Hematopoietic multipotent progenitor cell treated with erythropoietin and hydrocortisone succinate and interleukin-3 and kit ligand, for 4 days (in vitro differentiated cells): ENCODE measurements at places on chromosomes 12 and 14.

DNA sequence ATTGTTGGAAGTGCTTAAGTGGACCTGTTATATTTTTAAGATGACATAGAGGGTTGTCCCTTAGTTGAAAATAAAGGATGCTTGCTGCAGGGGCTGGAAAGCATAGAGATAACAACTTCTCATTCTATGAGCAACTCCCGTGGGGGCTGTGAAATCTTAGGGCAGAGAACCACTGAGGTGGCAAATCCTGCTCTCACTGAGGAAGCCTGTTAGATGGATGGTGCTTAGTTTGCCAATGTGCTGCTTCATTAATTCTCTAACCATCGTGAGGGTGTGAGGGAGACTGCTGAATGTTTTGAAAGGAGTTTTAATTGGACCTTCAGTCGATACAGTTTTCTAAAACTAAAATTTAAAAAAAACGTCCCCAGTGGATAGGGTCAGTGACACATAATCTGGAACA lies 46.5 kb downstream of the PTPRO start:
- DNase-seq, result no peak

GRCh38 chr14:35387219-35387618 lies 17.3 kb downstream of the NFKBIA start:
- no peak for DNase-seq

DNA sequence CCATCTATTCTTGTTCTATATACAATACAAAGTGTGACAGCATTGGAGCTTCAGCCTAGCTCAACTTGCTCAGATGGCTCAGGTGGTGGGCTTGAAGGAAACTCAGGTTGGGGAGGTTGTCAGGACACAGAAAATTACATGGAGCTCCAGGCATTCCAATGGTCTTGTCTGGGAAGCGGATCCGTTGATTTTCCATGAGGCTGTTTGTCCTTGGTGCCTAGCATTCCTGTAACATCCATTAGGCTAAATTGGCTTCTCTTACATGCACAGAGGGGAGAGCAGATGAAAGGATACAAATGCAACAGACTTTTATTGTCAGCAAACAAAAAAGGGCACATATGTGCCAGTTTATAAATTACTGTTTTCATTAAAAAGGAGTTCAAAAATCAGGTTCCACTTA lies 75.5 kb upstream of the OTX2 start:
- DNase-seq, result no peak

DNA sequence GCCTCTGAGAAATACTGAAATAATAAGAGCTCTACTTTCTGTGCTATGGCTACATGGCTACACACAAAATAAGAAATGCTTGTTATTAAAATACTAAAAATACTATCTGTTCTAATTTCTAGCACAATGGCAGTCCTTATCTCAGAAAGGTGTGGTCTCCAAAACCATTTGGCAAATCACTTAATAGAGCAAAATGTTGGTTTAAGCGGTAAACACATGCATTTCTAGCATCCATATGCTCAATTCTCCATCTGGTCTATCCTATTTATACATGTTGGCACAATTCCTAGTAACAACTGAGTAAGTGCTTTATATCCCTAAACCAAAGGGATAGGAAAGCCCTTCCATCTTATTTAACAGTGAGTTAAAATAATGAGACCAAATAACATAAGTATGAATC lies 107.0 kb downstream of the PAPLN start:
- DNase-seq, result no peak

GRCh38 chr12:120381752-120382419 lies 12.9 kb upstream of the MSI1 start:
- DNase-seq, result no peak

DNA sequence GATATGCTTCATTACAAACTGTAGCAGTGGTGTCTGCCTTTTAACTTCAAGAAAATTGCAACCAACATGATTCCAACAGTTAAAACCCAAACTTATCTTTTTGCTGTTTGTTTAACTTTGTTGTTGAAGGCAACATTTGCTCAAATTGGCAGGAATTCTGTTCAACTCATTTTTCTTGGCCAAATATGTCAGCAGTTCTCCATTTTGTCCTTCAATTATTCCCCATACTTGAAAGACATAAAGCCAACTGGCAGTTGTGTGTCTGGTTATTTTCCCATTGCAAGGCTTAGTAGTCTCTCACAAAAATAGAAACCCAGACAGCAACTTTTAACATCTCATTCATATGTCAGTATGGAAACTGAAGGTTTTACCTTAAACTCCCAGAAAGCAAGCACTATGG lies 146.3 kb downstream of the LRIG3 start:
- DNase-seq, result no peak

GRCh38 chr12:24617471-24617870 lies 331.4 kb downstream of the BCAT1 start:
- no peak for DNase-seq

- no peak for DNase-seq
Measured at GRCh38 chr14:50740856-50741255, 72.8 kb upstream of the SAV1 start.

DNA sequence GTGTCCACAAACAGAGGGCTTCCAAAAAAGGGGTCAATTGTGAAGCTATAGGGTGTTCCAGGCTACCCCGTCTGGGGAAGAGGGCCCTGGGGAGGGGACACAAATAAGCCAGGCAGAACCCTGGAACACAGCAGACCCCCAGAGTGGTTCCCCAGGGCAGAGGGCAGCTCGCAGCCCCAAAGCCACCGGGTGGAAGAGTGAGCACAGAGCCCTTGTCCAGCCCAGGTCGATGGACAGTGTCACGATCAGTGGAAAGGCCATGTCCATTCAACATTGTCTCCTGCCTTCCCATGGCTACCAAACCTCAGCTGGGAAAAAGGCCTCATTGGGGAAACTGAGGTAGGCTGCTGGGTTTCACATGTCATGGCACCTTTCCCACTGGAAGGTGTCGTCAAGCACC lies 131.4 kb downstream of the DICER1 start:
- DNase-seq, result no peak

DNA sequence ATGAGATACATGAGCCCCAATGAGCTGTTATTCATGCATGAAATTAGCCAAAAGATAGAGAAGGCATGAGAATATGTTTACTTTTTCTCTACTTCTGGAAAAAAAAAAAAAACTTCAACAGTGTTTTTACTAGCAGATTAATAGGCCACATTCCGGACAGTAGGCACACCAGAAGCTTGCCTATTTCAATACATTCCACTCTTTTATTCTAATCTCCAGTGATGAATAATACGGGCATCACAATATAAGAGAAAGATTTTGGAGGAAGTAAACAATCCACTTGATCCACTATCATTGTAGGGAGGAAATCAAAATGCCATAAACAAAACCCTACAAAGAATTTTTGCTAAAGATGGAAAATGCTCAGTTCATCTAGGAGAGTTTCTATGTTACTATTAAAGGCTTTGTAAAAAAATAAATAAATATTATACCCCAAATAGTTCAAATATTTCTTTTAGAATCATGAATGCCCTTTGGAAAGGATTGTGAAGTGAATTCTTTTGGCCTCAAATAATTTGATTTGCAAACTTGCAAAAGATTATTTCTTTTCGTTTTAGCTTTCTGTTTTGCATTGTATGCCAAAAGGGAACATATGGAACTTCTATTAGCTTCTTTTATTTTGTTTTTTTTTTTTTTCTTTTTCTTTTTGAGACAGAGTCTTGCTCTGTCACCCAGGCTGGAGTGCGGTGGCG lies 232.6 kb downstream of the EPS8 start:
- no peak for DNase-seq

DNA sequence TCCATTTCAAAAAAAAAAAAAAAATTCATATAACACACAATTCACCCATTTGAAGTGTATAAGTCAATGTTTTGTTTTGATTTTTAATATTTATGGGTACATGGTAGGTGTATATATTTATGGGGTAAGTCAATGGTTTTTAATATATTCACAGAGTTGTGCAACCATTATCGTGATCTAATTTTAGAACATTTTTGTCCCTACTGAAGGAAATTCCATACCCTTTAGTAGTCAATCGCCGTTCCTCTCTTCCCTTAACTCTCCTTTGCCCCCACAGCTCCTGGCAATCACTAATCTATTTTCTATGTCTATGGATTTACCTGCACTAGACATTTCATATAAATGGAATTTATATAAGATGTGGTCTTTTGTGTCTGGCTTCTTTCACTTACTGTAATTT lies 92.8 kb downstream of the TRAFD1 start:
- DNase-seq, result no peak

- DNase-seq, result peak; percentile 54
Measured at GRCh38 chr14:64705381-64706118, 1.3 kb downstream of the PLEKHG3 start.

DNA sequence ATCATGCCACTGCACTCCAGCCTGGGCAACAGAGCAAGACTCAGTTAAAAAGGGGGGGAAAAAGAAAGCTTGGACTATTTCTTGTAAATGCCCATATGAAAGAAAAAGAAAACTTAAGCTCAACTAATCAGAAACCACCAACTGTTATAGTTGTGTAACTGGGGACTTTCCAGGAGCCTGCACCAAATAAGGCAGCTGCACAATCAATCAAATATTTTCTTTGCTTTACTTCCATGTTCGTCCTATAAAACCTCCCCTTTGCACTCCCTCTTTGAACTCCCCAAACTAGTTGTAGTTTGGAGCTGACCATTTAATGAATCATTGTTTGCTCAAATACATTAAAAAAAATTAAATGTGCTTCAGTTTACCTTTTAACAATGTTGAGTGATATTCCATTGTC lies 54.9 kb downstream of the OTOGL start:
- no peak for DNase-seq

DNA sequence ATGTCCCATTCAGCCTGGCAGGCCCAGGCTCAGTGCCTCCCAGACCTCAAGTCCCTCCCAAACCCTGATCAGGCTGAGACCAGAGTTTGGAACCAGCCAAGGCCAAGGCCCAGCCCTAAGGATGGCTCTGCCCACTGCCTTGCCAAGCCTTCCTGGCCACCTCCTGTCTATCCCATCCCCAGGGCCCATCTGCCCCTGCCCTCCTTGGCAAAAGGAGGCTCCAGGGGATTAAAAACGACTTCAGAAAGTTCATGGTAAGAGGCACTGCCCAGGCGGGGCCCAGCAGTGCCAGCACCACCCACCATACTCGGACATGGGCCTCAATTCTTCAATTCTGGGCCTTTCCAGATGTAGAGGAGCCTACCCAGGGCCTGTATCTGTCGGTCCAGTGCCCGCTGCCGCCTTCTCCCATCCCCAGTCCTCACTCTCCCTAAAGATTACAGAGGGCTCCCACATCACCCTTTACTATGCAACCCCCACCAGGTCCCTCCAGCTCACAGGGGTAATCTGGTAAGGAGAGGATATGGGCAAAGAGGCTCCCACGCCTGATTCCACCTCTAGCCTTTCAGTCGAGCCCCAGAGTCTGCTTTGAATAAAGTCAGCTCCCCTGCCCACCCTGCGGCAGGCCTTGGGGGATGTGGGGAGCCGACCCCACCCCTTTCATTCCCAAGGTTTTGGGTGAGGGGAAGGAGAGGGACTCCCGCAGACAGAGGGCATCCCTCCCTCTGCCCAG lies 932 bp downstream of the ADCY6 start:
- DNase-seq, result no peak

DNA sequence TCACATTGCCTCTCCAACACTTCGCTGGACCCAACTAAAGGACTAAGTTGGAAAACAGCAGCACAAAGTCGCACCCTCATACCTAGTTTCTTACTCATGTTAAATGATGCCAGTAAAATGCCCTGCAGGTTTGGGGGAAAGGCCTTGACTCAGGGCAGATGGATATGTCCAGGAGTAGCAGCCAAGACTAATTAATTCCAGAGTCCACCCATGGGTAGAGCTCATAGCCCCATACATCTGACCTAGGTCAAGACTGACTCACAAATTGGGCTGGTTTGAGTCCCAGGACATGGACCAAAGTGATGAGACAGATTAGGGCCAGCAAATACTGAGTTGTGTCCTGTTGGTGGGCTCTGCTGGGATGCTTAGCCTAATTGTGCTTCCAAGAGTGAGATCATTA lies 224.0 kb upstream of the BTG1 start:
- DNase-seq, result no peak
